ENCODE measurements at places on chromosomes 3 and 15.

DNA sequence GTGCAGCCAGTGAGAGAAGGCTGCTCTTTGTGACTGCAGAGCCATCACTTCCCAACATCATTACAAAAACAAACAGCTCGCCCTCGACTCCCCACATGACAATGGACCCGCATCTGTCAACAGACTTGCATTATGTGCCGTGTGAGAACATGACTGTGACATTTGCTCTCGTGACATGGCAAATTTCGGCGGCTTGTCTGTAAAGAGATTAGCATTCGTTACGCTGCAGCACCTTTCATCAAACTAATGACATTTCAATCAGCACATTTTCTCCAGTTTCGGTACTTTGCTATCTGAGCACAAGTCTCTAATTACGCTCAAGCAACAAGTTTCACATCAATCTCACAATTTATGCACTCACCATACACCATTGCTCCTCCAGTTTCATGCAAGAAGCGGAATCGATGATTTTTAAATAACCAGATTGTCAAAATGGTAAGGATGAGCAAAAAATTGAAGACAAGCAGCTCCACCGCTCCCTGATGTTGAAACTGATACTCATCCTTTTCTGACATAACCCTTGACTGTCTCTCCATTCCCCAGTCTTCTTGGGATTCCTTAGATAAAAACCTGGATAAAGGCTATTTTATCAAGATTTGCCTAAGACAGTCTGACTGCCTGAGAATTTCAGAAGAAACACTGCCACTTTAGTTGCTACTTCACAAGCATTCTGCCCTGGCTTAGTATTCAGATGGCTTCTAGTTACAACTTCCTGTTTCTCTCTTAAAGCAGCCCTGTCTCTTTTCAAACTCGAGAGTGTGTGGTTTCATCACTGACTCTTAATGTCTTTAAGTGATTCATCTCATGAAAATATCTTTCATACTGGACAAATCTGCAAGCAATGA, at the start of gene SLC9A9:
Gene SLC9A9 (minus strand): TSS at position 682 of the 845 bp plus-strand sequence. CDS start 146 bp downstream, at position 536.
- DNase-seq, result no peak

GRCh38 chr3:188268336-188268735, 114.4 kb downstream of the LPP start:
- no peak for DNase-seq

- no peak for DNase-seq
Observed at GRCh38 chr15:84778194-84778593, 29.8 kb downstream of the ZNF592 start.

DNA sequence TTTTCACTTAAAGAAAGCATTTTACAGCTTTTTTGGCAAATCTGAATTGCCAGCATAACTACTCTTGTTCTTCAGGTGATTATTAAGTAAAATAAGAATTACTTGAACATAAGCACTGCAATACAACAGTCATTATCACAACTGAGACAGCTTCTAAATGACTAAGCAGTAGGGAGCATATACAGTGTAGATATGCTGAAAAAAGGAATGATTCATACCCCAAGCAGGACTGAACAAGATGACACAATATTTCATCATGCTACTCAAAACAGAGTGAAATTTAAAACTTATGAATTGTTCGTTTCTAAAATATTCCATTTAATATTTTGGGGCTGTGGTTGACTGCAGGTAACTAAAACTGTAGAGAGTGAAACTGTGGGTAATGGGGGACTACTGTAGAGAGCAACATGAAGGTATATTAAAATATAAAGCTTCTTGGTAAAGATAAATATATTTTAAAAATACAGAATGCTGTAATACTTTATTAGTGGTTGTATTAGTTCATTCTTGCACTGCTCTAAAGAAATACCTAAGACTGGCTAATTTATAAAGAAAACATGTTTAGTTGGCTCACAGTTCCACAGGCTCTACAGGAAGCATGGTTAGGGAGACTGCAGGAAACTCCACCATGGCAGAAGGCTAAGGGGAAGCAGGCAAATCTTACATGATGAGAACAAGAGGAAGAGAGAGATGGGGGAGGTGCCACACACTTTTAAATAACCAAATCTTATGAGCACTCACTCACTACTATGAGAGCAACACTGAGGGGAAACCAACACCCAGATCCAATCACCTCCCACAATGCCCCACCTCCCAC, 84.8 kb downstream of the DCLK3 start:
- no peak for DNase-seq

- DNase-seq, result no peak
Observed at GRCh38 chr3:170502297-170502696, 83.6 kb downstream of the SLC7A14 start.

- DNase-seq, result no peak
Observed at GRCh38 chr15:54307252-54307902, 329.1 kb downstream of the UNC13C start.

DNA sequence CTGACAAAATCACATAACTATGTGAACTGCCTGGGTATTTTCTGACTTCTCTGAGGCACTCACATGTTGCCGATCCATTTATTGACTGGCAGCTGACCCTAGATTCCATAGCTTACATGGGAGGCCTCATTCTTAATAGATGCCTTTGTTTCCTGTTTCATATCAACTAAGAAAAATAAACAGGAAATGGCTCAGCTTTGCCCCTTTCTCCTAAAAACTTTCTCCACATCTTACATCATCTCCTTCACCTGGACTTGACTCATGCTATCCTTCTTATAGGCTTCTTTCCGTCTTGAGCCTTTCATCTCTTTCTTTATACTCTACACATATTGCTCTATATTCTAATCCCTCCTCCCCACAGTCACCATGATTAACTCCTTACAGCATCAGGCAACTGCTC, 38.0 kb downstream of the TXNRD3 start:
- no peak for DNase-seq

- DNase-seq, result no peak
Observed at GRCh38 chr15:100277087-100277855, 64.5 kb downstream of the ADAMTS17 start.

DNA sequence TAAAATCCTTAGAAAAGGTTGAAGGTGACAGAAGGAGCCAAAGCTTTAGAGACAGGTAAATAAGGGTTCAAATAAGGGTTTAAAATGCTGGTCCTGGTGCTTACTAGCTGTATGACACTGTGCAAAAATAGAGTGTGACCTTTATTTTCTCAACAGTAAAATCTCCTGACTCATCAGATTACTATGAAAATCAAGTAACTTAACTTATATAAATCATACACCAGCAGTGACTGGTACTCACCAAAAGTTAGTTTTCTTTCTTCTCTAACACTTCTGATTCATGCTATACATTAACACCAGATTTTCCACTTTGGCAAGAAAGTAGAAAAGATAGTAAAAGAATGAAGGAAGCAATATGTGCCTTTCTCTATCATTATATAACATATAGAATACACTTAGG, 205.9 kb upstream of the GBE1 start:
- no peak for DNase-seq

- DNase-seq, result no peak
Observed at GRCh38 chr3:178949896-178950295, 121.7 kb downstream of the ZMAT3 start.

- no peak for DNase-seq
Observed at GRCh38 chr3:126083511-126083912, 412 bp downstream of the SLC41A3 start.

DNA sequence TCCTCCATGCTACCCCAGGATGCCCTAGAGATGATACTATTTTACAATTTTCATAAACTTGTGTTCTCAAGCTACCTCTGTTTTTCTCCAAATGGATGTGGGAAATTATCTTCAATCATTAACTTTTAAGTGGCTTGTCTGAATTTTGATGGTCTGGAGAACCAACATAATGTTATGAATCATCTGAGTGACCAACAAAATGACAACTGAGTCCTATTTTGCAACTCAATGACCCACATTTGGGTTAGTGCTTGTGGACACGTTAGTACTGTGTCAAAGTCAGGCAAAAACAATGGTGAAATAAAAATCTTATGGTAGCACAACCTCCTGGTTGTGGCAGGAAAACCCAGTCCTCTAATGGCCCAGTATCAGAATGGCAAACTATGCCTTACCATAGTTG, 352.4 kb upstream of the ZNF385D start:
- DNase-seq, result no peak

- no peak for DNase-seq
Observed at GRCh38 chr3:150238995-150239619, 169.0 kb upstream of the TSC22D2 start.

- DNase-seq, result no peak
Observed at GRCh38 chr15:35936284-35936683, 390.3 kb upstream of the DPH6 start.

GRCh38 chr3:6204891-6205290, 656.0 kb upstream of the GRM7 start:
- DNase-seq, result no peak

DNA sequence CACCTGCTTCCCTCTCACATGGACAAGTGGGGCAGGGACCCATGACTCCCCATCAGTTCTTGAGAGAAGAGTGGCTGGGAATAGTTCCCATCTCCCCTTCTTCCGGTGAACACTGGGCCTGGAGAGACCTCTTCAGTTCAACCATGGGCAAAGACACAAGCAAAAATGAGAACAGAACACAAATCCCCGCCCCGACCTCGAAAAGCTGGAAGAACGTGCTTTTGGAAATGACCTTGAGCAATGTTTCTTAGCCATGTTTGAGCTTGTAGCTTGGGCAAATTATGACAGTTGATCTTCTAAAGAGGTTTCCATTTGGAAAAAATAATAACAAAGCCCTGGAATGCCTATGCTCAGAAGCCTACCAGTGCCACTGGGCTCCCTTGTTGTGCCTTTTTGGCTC, 59.0 kb downstream of the FAM174B start:
- DNase-seq, result no peak

DNA sequence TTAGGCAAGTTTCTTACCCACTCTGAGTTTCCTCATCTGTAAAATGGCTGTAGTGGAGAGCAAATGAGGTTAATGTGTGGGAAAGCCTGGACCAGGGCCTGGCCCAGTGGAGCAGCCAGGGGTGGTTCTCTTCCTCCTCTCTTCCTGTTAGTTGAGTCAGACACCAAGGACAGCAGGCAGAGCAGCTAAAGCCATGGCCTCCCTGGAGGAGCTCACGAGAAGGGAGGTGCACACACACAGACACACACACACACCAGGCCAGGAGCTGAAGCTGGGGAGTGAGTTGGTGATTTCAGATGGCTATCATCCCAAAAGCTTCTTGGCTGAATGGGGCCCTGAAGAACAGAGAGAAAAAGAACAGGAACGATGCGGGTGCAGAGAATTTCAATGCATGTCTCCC, 33.2 kb upstream of the TSPAN3 start:
- DNase-seq, result no peak

DNA sequence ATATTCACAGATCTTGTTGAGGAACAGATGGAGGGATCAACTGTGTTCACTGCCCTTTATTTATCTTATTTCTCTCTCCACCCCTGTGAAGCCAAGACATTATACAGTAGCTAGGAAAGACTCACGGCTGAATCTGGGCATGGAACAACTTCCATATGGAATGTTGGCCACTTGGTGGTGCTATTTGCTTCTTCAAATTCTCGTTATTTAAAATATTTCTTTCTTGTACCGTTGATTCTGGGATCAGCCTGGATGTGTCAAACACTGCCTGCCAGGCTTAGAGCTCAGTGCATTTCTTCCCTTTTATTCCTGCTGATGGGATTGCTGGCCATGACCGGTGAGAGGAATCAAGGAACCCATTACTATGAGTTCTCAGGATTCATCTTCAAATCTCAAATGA, 17.5 kb upstream of the GASK1A start:
- DNase-seq, result no peak

DNA sequence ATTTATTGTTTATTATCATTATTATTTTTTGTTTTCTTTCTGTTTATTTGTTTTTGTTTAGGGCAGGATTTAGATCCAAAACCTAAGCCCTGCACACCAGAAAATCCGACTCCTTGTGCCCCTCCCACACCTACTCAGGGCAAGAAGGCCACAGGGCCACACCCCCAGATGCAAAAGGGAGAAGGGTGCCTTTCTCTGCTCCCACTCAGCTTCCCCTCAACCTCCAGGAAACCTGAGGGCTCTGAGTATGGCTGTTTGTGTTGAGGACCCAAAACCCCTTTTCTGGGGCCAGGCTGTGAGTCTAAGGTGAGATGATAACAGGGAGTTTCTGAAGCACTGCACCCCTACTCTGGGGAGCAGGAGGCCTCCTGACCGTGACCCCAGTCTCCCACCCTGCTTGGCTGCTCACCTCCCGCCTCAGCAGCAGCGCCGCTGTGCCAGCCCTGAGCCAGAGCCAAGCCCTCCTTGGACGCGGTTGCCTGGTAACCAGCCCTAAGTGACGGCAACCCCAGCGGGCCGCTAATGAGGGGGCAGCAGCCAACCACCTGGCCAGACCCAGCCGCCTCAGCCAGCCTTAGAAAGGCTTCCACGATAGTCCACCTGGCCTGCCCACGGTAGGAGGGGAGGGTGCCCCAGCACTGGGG, 6.4 kb upstream of the C15orf39 start:
- DNase-seq, result no peak

GRCh38 chr15:69585937-69586336, 133.3 kb downstream of the RPLP1 start:
- DNase-seq, result no peak

- DNase-seq, result no peak
Observed at GRCh38 chr3:50372349-50372748, 13.0 kb upstream of the TMEM115 start.

DNA sequence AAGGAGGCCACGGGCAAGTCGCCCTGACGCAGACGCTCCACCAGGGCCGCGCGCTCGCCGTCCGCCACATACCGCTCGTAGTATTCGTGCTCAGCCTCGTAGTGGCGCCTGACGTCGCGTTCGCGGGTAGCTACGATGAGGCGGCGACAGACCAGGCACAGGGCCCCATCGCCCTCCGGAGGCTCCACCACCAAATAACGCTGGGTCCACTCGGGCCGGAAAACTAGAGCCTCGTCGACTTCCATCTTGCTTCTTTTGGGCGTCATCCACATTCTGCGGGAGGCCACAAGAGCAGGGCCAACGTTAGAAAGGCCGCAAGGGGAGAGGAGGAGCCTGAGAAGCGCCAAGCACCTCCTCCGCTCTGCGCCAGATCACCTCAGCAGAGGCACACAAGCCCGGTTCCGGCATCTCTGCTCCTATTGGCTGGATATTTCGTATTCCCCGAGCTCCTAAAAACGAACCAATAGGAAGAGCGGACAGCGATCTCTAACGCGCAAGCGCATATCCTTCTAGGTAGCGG, at the start of gene EPM2AIP1:
Gene EPM2AIP1 (minus strand): TSS at position 326 of the 520 bp plus-strand sequence. CDS start 54 bp downstream, at position 272.
- no peak for DNase-seq

- DNase-seq, result no peak
Observed at GRCh38 chr15:83380059-83380458, 67.1 kb upstream of the SH3GL3 start.

GRCh38 chr3:187550446-187550845, 119.7 kb downstream of the SST start:
- no peak for DNase-seq

- DNase-seq, result no peak
Observed at GRCh38 chr3:89278302-89279025, 171.0 kb downstream of the EPHA3 start.

GRCh38 chr15:63715818-63716217, 117.9 kb downstream of the HERC1 start:
- no peak for DNase-seq
